ENCODE measurements at places on chromosomes 12 and 14. TPM values are rescaled to one million over a fixed set of nuclear protein-coding genes. Genes with fewer than 3 reads are reported as not detected.

DNA sequence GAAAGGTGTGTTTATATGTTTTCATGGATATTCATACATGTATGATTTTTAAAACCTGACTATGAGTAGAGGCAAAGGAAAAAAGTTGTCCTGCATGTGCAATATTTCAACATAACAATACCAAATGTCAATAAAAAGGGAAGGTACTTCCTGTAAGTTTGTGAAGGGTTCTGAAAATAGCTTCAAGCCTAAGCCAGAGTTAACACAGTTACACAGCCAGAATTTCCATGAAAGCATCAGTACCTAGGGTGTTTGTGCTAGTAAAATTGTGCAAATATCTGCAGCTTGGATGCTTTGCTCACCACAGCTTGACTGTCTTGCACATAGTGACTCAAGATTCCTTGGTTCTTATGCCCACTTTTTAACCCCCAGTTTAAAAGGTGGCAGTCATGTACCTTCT lies 193.1 kb upstream of the FAR2 start:
- DNase-seq, result no peak

- no peak for DNase-seq
Observed at GRCh38 chr12:104708891-104709290, 249.2 kb downstream of the SLC41A2 start.

- DNase-seq, result no peak
Observed at GRCh38 chr12:45587012-45587411, 142.5 kb upstream of the ARID2 start.

- no peak for DNase-seq
Observed at GRCh38 chr14:38207736-38208617, at the start of gene SSTR1. Gene SSTR1 (plus strand): TSS chr14:38207904. CDS start chr14:38209390, 1,486 bp downstream.

- no peak for DNase-seq
Observed at GRCh38 chr14:75335571-75335970, 56.9 kb downstream of the FOS start.

- DNase-seq, result no peak
Observed at GRCh38 chr14:68140806-68141205, 321.2 kb downstream of the RAD51B start.

- DNase-seq, result peak; percentile 93
Observed at GRCh38 chr12:27549801-27550652, 26.0 kb downstream of the PPFIBP1 start.

DNA sequence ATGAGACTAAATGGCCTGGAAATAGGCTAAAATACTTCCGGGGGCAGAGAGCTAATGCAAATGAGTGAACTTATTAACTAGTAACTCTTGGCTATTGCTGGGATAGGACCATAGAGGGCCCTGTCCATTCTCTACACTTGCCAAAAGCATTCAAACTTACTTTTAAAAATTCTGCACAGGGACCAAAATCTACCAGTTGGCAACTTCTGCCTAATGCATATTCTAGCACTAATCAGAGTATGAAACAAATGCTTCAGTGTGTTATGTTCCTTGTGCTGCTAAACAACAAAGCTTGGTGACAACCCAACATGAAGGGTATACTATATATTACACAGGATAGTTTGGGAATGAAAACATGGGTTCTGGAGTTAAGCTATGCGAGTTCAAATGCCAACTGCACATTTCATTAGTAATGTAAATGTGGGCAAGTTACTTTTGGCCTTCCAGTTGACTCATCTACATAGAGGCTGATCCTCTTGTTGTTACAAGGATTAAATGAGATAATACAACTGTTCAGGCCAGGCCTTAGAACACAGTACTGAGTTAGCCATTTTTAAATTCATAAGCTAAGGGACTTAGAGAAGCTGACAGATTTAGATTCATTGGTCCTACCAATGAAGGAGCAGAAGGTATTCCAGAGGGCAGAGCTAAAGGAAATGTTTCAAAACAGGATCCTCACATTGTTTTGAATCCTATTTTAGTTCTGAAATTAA lies 32.4 kb downstream of the HIGD1C start:
- no peak for DNase-seq

- no peak for DNase-seq
Observed at GRCh38 chr12:129844662-129845220, 59.1 kb downstream of the TMEM132D start.

The TMEM132C gene
- total RNA-seq, result not detected

The FSCB gene
- total RNA-seq, result not detected

The PTCSC3 gene
- not detected for total RNA-seq

The LTB4R gene
- total RNA-seq, result 4.8 TPM

The PKP2 gene
- 2.2 TPM for total RNA-seq

Data from Panc1 (cell line).